ENCODE measurements at places on chromosomes 12 and 14. TPM values are rescaled to one million over a fixed set of nuclear protein-coding genes. Genes with fewer than 3 reads are reported as not detected.
A peak's percentile ranks its signal among the peaks of the same experiment; 100 is the strongest.

GRCh38 chr12:25458047-25458552, 95.0 kb downstream of the LMNTD1 start:
- H3K4me3 ChIP-seq = peak overlapping the region; percentile 8
- H3K36me3 ChIP-seq = no peaks in the 10 kb centered on the region
- peak overlapping the region; percentile 37 for H3K27ac ChIP-seq
- peak; percentile 93 for DNase-seq

DNA sequence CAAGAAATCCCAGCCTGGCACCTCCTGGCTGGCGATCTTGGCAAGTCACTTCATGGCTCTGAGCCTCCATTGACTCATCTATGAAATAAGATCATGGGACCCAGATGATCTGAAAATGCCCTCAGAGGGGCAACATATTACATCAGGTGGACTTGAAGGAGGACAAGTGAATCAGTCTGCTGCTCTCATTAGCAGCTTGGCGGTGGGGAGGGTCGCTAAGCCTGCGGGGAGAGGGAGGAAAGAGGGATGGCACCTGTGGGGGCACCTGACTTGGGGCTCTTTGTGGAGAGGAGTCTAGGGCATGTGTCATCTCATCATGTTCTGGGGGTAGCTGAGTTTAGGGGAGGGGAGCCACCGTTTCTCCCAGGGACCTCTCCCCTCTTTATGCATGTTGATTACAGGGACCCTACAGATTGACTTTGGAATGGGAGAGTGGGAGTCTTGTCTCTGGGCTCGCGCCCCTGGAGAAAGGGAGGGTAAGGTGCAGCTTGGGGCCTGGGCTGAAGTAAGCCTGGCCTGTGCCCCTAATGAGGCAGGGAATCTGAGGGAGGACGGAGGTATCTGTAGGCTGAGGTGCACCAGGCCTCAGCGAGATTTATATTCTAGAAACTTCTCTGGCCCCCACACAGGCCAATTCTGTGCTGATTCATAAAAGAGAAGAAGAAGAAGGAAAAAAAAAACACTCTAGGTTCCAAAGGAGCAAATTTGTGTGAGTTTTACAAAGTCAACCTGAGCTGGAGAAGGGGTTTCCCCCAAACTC, 29.3 kb upstream of the BATF start:
- H3K4me1 ChIP-seq = no peaks in the 10 kb centered on the region
- no peaks in the 10 kb centered on the region for H3K27me3 ChIP-seq
- DNase-seq = no peak
- H3K4me3 ChIP-seq = no peak overlapping the region
- no peak overlapping the region for H3K27ac ChIP-seq
- no peaks in the 10 kb centered on the region for H3K36me3 ChIP-seq

- H3K4me1 ChIP-seq = peaks cover 6% of the 10 kb centered on the region
- peaks cover 26% of the 10 kb centered on the region for H3K27me3 ChIP-seq
- peak within 1 kb of the TSS; percentile 68 for H3K4me3 ChIP-seq
- H3K27ac ChIP-seq = no peak within 1 kb of the TSS
- no peaks in the 10 kb centered on the region for H3K36me3 ChIP-seq
Measured at GRCh38 chr12:56079723-56080555, at the start of gene ERBB3. TSS of gene ERBB3 (plus strand) at chr12:56080165. CDS start at chr12:56080301, 136 bp downstream.

GRCh38 chr14:23573384-23574015, 5.1 kb downstream of the JPH4 start:
- no peaks in the 10 kb centered on the region for H3K36me3 ChIP-seq
- H3K27ac ChIP-seq = no peak overlapping the region
- H3K4me1 ChIP-seq = no peaks in the 10 kb centered on the region

DNA sequence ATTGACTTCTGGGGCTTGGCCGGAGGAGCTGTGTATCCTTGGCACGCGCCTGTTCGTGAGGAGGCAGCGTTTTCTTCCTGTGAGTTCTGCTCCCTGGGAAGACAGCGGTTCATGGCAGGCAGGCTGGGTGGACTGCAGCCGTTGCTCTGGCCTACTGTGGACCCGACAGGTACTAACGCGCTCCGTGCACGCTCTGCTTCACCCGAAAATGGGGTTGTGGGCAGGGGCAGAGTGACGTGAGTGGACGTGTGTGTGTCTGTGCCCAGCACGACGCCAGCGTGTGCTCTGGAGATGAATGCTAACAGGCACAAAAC, 179.1 kb downstream of the KIF26A start:
- no peak for DNase-seq
- no peaks in the 10 kb centered on the region for H3K4me1 ChIP-seq

DNA sequence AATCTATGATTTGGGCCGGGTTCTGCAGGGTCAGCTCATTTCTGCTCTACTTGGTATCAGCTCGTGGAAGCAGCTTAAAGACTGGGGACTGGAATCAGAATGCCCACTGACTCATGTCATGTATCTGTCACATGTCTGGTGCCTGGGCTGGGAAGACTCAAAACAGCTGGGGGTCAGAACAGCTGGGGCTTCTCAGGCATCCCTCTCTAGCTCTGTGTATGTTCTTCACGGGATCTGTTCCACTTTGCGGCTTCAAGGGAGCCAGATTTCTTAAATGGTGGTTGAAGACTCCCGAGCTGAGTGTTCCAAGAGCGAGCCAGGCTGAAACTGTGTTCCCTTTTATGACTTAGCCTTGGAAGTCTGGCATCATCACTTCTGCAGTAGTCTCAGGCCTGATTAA, 11.9 kb downstream of the AEBP2 start:
- no peak overlapping the region for H3K27ac ChIP-seq
- H3K36me3 ChIP-seq = no peaks in the 10 kb centered on the region
- H3K4me3 ChIP-seq = no peak overlapping the region
- no peak for DNase-seq

GRCh38 chr12:45708901-45709300, 20.6 kb upstream of the ARID2 start:
- H3K36me3 ChIP-seq = no peaks in the 10 kb centered on the region
- no peaks in the 10 kb centered on the region for H3K27me3 ChIP-seq
- no peaks in the 10 kb centered on the region for H3K4me1 ChIP-seq
- H3K4me3 ChIP-seq = no peak overlapping the region
- DNase-seq = peak; percentile 32

DNA sequence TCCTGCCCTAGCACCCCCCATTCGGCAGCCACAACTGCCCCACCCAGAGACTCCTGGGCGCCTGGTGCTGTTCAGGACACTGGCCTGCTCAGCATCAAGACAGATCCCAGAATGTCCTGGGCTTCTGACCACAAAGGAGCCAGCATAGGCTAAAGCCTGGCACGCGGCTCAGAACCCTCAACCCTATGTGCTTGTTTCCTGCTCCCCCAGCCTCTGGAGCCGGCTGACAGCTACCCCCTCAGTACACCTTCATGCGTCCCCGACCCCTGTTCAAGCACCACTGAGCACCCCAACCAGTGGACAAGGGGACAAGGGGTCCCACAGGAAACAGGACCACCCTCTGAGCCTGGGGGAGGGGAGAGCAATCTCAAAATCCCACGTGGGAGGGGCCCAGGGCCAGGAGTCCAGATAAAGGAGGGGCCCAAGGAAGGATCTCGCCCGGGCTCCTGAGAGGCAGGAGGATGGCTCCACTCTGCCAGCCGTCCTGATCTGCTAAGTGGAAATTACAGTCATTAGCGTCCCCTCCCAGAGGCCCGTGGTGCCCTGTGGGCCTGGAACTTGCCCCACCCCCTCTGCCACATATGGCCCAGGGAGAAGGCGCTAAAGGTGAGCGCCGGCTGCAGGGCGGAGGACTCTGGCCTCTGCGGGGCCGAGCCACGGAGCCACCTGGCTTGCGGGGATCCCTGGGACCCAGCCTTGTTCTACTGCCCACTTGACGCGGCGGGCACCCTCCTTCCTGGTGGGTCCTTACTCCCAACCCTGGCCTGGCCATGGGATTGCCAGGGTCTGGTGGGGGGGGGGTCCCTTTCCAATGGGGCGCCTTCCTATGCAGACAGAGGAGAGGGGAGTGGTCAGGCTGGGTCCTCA, 27.2 kb upstream of the GPR132 start:
- H3K36me3 ChIP-seq = no peaks in the 10 kb centered on the region
- H3K27ac ChIP-seq = peak overlapping the region; percentile 12
- H3K4me3 ChIP-seq = peak overlapping the region; percentile 70
- peaks cover 39% of the 10 kb centered on the region for H3K4me1 ChIP-seq
- no peak for DNase-seq
- H3K27me3 ChIP-seq = no peaks in the 10 kb centered on the region

GRCh38 chr12:123270214-123271000, 1.2 kb downstream of the CDK2AP1 start:
- peak; percentile 20 for DNase-seq
- H3K36me3 ChIP-seq = peaks cover 5% of the 10 kb centered on the region
- H3K27ac ChIP-seq = peak overlapping the region; percentile 88

Gene OASL
- 1.3 TPM for total RNA-seq

Gene BICD1
- 28.5 TPM for total RNA-seq

Gene KERA
- not detected for total RNA-seq

Gene INF2
- 126 TPM for total RNA-seq

Gene ITGB7
- 1.3 TPM for total RNA-seq

Gene EFS
- 6.5 TPM for total RNA-seq

Measured in astrocyte (in vitro differentiated cells and primary cell).